Gastrocnemius medialis (tissue), 4 donors: ENCODE measurements at places on chromosomes 6 and 20.
A peak's percentile ranks its signal among the peaks of the same experiment; 100 is the strongest.

- H3K27me3 ChIP-seq, result no peaks in the 10 kb centered on the region
- H3K27ac ChIP-seq, result no peak overlapping the region
- DNase-seq, result no peak
- H3K4me3 ChIP-seq, result no peak overlapping the region
Observed at GRCh38 chr20:46349035-46349741, 40.9 kb upstream of the CDH22 start.

DNA sequence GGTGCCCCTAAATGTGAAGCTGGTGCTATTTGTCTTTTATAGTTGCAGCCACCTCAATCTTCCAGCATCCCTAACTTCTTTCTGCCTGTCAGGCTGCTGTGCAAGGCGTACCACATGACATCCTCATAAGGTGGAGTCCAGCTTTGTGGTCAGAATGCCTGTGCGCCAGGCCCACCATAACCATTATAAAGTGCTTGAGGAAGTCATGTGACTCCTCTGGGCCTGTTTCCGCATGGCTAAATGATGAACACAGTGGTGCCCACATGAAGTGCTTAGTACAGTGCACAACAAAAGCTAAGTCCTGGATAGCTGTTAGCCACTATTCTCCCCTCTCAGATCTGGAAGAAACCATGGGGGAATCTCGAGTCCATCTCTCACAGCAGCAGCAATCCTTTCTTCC is 75.6 kb downstream of the INSM1 start:
- no peaks in the 10 kb centered on the region for H3K4me1 ChIP-seq
- no peak overlapping the region for H3K27ac ChIP-seq
- no peak overlapping the region for H3K4me3 ChIP-seq
- DNase-seq, result no peak
- H3K27me3 ChIP-seq, result no peaks in the 10 kb centered on the region
- no peaks in the 10 kb centered on the region for H3K36me3 ChIP-seq

DNA sequence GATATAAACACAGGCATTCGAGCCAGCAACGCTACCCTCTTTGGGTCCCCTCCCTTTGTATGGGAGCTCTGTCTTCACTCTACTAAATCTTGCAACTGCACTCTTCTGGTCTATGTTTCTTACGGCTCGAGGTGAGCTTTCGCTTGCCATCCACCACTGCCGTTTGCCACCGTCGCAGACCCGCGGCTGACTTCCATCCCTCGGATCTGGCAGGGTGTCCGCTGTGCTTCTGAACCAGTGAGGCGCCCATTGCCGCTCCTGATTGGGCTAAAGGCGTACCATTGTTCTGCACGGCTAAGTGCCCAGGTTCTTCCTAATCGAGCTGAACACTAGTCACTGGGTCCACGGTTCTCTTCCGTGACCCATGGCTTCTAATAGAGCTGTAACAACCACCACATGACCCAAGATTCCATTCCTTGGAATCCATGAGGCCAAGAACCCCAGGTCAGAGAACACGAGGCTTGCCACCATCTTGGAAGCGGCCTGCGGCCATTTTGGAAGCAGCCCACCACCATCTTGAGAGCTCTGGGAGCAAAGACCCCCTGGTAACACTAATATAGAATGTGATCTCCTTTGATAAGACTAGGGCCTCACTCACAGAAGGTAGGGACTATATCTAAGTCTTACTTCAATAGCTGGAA is 973 bp downstream of the UBD start:
- peaks cover 35% of the 10 kb centered on the region for H3K27me3 ChIP-seq
- H3K36me3 ChIP-seq, result no peaks in the 10 kb centered on the region
- H3K27ac ChIP-seq, result no peak overlapping the region
- peaks cover 5% of the 10 kb centered on the region for H3K4me1 ChIP-seq
- no peak overlapping the region for H3K4me3 ChIP-seq

DNA sequence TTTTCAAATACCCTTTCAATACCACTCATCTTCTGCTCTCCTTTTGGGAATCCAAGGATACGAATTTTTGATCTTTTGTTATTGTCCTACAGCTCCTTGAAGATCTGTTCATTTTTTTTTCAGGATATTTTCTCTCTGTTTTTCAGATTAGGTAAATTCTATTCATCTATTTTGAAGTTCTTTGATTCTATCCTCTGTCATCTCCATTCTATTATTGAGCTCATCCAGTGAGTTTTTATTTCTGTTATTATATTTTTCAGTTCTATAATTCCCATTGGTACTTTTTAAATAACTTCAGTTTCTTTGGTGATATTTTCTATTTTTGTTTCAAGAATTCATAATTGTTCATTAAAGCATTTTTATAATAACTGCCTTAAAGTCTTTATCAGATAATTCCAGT is 14.7 kb upstream of the ADTRP start:
- H3K4me1 ChIP-seq, result no peaks in the 10 kb centered on the region
- no peaks in the 10 kb centered on the region for H3K36me3 ChIP-seq
- no peaks in the 10 kb centered on the region for H3K27me3 ChIP-seq
- DNase-seq, result no peak
- no peak overlapping the region for H3K27ac ChIP-seq

GRCh38 chr20:8246153-8246552 is 114.1 kb downstream of the PLCB1 start:
- H3K27me3 ChIP-seq, result no peaks in the 10 kb centered on the region
- no peak overlapping the region for H3K4me3 ChIP-seq
- H3K4me1 ChIP-seq, result peaks cover 47% of the 10 kb centered on the region

DNA sequence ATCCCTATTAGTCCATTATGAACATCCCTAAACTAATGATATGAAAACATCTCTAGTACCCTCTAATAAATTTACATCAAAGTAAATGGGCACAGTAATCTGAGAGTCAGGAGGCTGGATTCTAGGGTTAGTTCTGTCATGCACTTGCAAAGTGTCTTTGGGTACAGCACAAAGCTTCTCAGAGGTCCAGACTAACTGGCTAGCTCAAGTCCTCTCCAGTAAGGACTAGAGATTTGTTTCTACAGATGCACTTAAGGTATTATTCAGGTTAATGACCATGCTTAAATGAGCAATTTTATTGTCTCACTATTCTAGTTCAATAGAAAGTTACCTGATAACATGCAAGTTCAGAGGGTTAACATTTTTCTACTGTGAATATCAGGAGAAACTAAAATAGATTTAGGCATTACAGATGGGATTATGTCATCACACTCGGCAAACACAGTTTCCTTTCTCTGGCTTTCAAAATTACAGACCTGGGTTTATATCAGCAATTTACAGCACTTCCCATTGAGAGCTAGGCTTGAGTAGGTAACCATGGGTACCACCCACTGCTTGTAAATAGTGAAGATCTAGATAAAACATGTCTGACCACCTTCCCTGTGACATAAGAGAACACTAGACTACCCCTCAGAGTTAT is 402.9 kb upstream of the RUNX2 start:
- H3K27me3 ChIP-seq, result no peaks in the 10 kb centered on the region
- DNase-seq, result no peak

DNA sequence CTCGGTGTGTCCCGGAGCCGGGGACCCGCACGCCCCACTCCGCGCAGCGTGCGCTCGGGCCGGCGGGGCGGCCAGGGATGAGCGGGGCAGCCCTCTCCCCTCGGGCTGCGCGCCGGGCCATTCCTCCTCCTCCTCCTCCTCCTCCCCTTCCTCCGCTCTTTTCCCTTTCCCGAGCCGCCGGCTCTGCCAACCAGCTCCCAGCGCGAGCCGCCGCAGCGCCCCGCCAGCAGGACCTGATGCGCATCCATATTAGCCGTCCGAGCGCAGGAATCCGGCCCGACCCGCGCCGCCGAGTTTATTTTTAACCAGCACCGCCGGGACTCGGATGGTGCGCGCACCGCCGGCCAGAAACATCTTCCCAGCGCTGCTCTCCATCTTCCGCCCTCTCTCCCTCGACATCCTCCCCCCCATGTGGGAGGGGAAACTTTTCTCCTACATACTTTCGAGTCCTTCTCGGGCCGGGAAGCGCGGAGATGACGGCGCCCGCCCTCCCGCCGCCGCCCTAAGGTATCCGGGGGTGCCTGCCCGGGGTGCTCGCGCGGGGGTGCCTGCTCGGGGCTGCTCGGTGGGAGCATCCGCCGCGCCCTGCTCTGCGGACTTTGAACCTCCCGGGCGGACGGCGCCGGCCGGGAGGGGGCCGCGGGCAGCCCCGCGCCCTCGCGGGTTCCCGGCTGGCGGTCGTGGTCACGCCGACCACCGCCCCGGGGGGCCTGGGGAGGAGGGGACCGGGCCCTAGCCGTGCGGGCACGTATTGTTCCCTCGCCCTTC is 619 bp downstream of the RREB1 start:
- peak overlapping the region; percentile 96 for H3K4me3 ChIP-seq
- H3K4me1 ChIP-seq, result peaks cover 29% of the 10 kb centered on the region
- no peaks in the 10 kb centered on the region for H3K27me3 ChIP-seq
- DNase-seq, result peak; percentile 20
- peak overlapping the region; percentile 85 for H3K27ac ChIP-seq
- H3K36me3 ChIP-seq, result no peaks in the 10 kb centered on the region

DNA sequence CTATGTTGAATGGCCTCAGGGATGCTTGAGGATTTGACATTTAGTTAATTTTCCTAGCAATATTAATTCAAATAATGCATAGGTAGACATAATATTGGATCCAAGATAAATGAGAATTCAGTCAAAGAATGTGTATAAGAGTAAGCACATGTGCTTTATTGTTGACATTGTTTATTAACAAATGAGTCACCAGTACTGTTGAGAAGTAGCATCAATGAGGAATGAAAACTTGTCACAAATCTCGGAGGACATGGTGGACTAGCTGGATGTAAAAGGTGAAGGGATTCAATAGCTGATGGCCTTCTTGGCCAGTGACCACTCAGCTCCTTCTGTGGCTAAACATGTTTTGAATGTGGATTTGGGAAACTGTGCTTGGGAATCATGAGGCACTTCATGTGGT is 1137.0 kb downstream of the HACE1 start:
- H3K27me3 ChIP-seq, result no peaks in the 10 kb centered on the region
- no peaks in the 10 kb centered on the region for H3K36me3 ChIP-seq

- no peaks in the 10 kb centered on the region for H3K4me1 ChIP-seq
- H3K36me3 ChIP-seq, result no peaks in the 10 kb centered on the region
- H3K4me3 ChIP-seq, result no peak overlapping the region
- H3K27me3 ChIP-seq, result peaks cover 2% of the 10 kb centered on the region
- DNase-seq, result no peak
Observed at GRCh38 chr6:169837529-169838250, 86.3 kb downstream of the ERMARD start.

GRCh38 chr20:4602297-4602631 is 119.4 kb upstream of the PRND start:
- H3K4me3 ChIP-seq, result no peak overlapping the region
- no peaks in the 10 kb centered on the region for H3K4me1 ChIP-seq
- H3K36me3 ChIP-seq, result no peaks in the 10 kb centered on the region
- DNase-seq, result no peak
- H3K27me3 ChIP-seq, result no peaks in the 10 kb centered on the region

- H3K36me3 ChIP-seq, result no peaks in the 10 kb centered on the region
- peaks cover 25% of the 10 kb centered on the region for H3K4me1 ChIP-seq
- H3K27me3 ChIP-seq, result no peaks in the 10 kb centered on the region
- no peak overlapping the region for H3K4me3 ChIP-seq
- no peak overlapping the region for H3K27ac ChIP-seq
- no peak for DNase-seq
Observed at GRCh38 chr6:109315341-109316110, 66.7 kb downstream of the CD164 start.

GRCh38 chr20:10911298-10911697 is 237.5 kb upstream of the JAG1 start:
- H3K27ac ChIP-seq, result peak overlapping the region; percentile 50
- H3K36me3 ChIP-seq, result no peaks in the 10 kb centered on the region
- DNase-seq, result no peak
- no peak overlapping the region for H3K4me3 ChIP-seq
- H3K27me3 ChIP-seq, result no peaks in the 10 kb centered on the region

DNA sequence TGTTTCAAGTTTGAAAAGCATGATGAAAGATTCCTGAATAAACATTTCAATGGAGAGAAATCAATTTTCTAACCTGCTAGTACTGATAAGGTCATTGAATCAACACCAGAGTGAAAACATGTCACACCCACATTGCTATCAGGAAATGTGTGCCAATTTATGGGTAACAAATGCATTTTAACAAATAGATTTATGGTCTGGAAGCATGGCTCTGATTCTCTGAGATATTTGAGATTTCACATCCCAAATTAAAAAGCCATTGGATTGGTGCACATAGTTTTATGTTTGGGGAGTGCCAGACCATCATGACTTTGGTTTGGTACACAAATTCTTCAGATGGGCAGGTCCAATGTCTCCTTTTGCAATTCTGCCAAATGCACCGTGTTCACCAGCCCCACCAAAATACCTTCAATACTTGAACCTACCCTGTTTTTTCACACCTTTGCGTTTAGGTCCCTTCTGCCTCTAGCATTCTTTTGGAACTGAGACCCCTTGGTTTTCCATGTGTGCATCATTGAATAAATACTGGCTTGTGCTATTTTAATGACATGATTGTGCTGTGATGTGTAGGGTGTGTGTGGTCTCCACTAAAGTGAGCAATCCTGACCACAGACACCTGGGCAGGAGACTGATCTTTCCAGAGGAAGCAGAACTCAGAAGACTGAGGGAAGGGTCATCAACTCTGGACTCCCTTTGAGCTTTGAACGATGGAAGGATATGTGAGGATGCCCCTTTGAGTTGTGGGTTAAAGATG is 20.4 kb downstream of the IL20RA start:
- DNase-seq, result no peak
- no peaks in the 10 kb centered on the region for H3K4me1 ChIP-seq
- H3K27me3 ChIP-seq, result no peaks in the 10 kb centered on the region
- H3K27ac ChIP-seq, result no peak overlapping the region

GRCh38 chr6:150036081-150036480 is 10.7 kb upstream of the RAET1L start:
- H3K4me1 ChIP-seq, result peaks cover 13% of the 10 kb centered on the region
- H3K27me3 ChIP-seq, result peaks cover 46% of the 10 kb centered on the region
- H3K27ac ChIP-seq, result no peak overlapping the region

GRCh38 chr6:70813885-70814284 is 143.0 kb downstream of the B3GAT2 start:
- H3K4me3 ChIP-seq, result no peak overlapping the region
- peaks cover 13% of the 10 kb centered on the region for H3K4me1 ChIP-seq
- no peaks in the 10 kb centered on the region for H3K36me3 ChIP-seq
- H3K27me3 ChIP-seq, result no peaks in the 10 kb centered on the region
- no peak for DNase-seq
- no peak overlapping the region for H3K27ac ChIP-seq

- H3K4me1 ChIP-seq, result peaks cover 5% of the 10 kb centered on the region
- H3K4me3 ChIP-seq, result peak overlapping the region; percentile 54
- H3K36me3 ChIP-seq, result no peaks in the 10 kb centered on the region
- peaks cover 34% of the 10 kb centered on the region for H3K27me3 ChIP-seq
- H3K27ac ChIP-seq, result no peak overlapping the region
Observed at GRCh38 chr6:43274916-43275597, 23.0 kb upstream of the SLC22A7 start.
